ENCODE measurements at places on chromosomes 7 and 10. TPM values are rescaled to one million over a fixed set of nuclear protein-coding genes. Genes with fewer than 3 reads are reported as not detected.

GRCh38 chr10:116740971-116741370 is 1.4 kb downstream of the HSPA12A start:
- peak overlapping the region; percentile 95 for H3K4me3 ChIP-seq
- no peaks in the 10 kb centered on the region for H3K27me3 ChIP-seq
- H3K36me3 ChIP-seq: no peaks in the 10 kb centered on the region
- DNase-seq: no peak
- H3K27ac ChIP-seq: peak overlapping the region; percentile 49

- DNase-seq: no peak
- H3K4me3 ChIP-seq: no peak overlapping the region
- no peaks in the 10 kb centered on the region for H3K27me3 ChIP-seq
Observed at GRCh38 chr10:120962756-120963593, 111.8 kb downstream of the WDR11 start.

- H3K27ac ChIP-seq: no peak overlapping the region
- H3K4me3 ChIP-seq: peak overlapping the region; percentile 53
- no peaks in the 10 kb centered on the region for H3K4me1 ChIP-seq
- H3K36me3 ChIP-seq: no peaks in the 10 kb centered on the region
- DNase-seq: no peak
Observed at GRCh38 chr10:60731134-60731885, 47.0 kb upstream of the CDK1 start.

- H3K36me3 ChIP-seq: no peaks in the 10 kb centered on the region
- no peaks in the 10 kb centered on the region for H3K27me3 ChIP-seq
- no peaks in the 10 kb centered on the region for H3K4me1 ChIP-seq
- no peak overlapping the region for H3K27ac ChIP-seq
- DNase-seq: no peak
- H3K4me3 ChIP-seq: no peak overlapping the region
Observed at GRCh38 chr10:107064075-107064474, 100.4 kb downstream of the SORCS1 start.

GRCh38 chr10:88241501-88241900 is 341.6 kb downstream of the RNLS start:
- H3K36me3 ChIP-seq: no peaks in the 10 kb centered on the region
- H3K27ac ChIP-seq: peak overlapping the region; percentile 28
- no peak overlapping the region for H3K4me3 ChIP-seq
- DNase-seq: no peak

COL28A1 gene
- 0.26 TPM for total RNA-seq

ZCCHC24 gene
- 41.8 TPM for total RNA-seq

- no peaks in the 10 kb centered on the region for H3K36me3 ChIP-seq
- no peaks in the 10 kb centered on the region for H3K4me1 ChIP-seq
- no peak overlapping the region for H3K4me3 ChIP-seq
Observed at GRCh38 chr10:113042868-113043267, 92.8 kb downstream of the TCF7L2 start.

DNA sequence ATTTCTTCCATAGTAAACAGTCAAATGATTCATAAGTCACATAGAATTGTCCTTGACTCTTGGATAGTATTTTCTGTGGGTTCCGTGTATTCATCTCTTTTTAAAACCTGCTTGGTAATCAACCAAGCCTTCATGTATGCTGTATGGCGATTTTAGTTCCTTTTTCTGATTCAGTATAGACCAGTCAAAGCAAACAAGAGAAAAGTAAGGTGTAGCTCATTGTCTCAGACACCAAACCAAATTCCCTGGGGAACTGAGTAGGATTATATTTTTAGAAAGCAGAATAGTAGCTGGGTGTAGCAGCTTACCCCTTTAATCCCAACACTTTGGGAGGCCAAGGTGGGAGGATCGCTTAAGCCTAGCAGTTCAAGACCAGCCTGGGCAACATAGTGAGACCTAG is 240.5 kb downstream of the BBS9 start:
- H3K36me3 ChIP-seq: no peaks in the 10 kb centered on the region
- H3K4me1 ChIP-seq: no peaks in the 10 kb centered on the region
- no peak for DNase-seq
- H3K27ac ChIP-seq: no peak overlapping the region
- H3K4me3 ChIP-seq: no peak overlapping the region

- no peaks in the 10 kb centered on the region for H3K27me3 ChIP-seq
- H3K4me1 ChIP-seq: no peaks in the 10 kb centered on the region
- no peak for DNase-seq
- H3K4me3 ChIP-seq: peak overlapping the region; percentile 75
- no peaks in the 10 kb centered on the region for H3K36me3 ChIP-seq
Observed at GRCh38 chr10:31926765-31927564, 1.7 kb downstream of the ARHGAP12 start.

- no peak for DNase-seq
- H3K27ac ChIP-seq: peak overlapping the region; percentile 84
- H3K4me1 ChIP-seq: no peaks in the 10 kb centered on the region
- H3K27me3 ChIP-seq: no peaks in the 10 kb centered on the region
- peak overlapping the region; percentile 97 for H3K4me3 ChIP-seq
Observed at GRCh38 chr7:100080907-100081534, 502 bp downstream of the ZNF3 start.

DNA sequence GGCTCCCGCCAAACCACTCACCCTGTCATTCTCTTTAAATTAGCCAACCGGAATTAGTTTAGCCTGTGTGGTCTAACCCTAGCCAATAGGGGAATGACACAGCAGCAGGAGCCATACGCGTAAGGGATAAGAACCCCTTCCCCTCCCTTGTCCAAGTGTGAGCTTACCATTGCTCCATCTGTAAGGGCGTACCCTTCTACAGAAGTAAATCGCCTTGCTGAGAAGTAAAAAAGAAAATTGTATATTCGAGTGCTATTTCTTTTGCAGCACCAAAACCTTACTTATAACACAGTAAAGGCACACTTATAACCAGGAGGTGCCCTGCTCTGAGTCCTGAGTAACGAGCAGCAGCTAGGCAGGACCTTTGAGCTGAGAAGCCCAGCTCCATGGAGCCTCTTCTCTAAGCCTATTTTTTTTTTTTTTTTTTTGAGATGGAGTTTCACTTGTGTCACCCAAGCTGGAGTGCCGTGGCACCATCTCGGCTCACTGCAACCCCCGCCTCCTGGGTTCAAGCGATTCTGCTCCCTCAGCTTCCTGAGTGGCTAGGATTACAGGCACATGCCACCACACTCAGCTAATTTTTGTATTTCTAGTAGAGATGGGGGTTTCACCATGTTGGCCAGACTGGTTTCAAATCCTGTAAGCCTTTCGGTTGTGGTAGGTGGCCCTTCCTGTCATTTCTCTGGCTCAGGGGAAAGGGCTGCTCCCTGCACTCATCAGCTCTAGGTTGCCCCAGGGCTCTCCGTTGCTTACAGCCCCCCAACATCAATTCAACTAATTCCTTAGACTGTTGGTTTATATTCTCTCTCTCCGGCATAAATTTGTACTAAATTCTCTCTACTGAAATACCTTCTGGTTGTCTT is 73.3 kb downstream of the NSUN6 start:
- H3K4me3 ChIP-seq: no peak overlapping the region
- H3K27me3 ChIP-seq: no peaks in the 10 kb centered on the region
- no peak overlapping the region for H3K27ac ChIP-seq
- no peaks in the 10 kb centered on the region for H3K4me1 ChIP-seq
- H3K36me3 ChIP-seq: no peaks in the 10 kb centered on the region

CNTNAP2 gene
- 16.0 TPM for total RNA-seq

GRCh38 chr10:93160829-93161228 is 87.1 kb downstream of the CYP26A1 start:
- H3K4me3 ChIP-seq: no peak overlapping the region
- DNase-seq: no peak
- H3K27ac ChIP-seq: no peak overlapping the region
- no peaks in the 10 kb centered on the region for H3K27me3 ChIP-seq
- H3K4me1 ChIP-seq: no peaks in the 10 kb centered on the region
- H3K36me3 ChIP-seq: no peaks in the 10 kb centered on the region

CDCA7L gene
- total RNA-seq: 17.4 TPM

MCMBP gene
- 69.5 TPM for total RNA-seq

GRCh38 chr10:126508535-126509040 is 120.3 kb upstream of the ADAM12 start:
- no peak overlapping the region for H3K27ac ChIP-seq
- no peak for DNase-seq
- H3K4me1 ChIP-seq: no peaks in the 10 kb centered on the region

GRCh38 chr10:2077231-2077630 is 339.9 kb upstream of the ADARB2 start:
- H3K4me1 ChIP-seq: no peaks in the 10 kb centered on the region
- no peak overlapping the region for H3K27ac ChIP-seq
- no peaks in the 10 kb centered on the region for H3K36me3 ChIP-seq
- no peak for DNase-seq

- no peaks in the 10 kb centered on the region for H3K27me3 ChIP-seq
- H3K4me1 ChIP-seq: no peaks in the 10 kb centered on the region
- no peak overlapping the region for H3K4me3 ChIP-seq
- no peaks in the 10 kb centered on the region for H3K36me3 ChIP-seq
- DNase-seq: no peak
Observed at GRCh38 chr7:129746857-129747529, 135.5 kb downstream of the NRF1 start.

GPR158 gene
- 0.07 TPM for total RNA-seq

- H3K4me1 ChIP-seq: peaks cover 8% of the 10 kb centered on the region
- no peak overlapping the region for H3K4me3 ChIP-seq
- no peaks in the 10 kb centered on the region for H3K36me3 ChIP-seq
- H3K27ac ChIP-seq: no peak overlapping the region
Observed at GRCh38 chr10:3857318-3857717, 72.3 kb upstream of the KLF6 start.

DNA sequence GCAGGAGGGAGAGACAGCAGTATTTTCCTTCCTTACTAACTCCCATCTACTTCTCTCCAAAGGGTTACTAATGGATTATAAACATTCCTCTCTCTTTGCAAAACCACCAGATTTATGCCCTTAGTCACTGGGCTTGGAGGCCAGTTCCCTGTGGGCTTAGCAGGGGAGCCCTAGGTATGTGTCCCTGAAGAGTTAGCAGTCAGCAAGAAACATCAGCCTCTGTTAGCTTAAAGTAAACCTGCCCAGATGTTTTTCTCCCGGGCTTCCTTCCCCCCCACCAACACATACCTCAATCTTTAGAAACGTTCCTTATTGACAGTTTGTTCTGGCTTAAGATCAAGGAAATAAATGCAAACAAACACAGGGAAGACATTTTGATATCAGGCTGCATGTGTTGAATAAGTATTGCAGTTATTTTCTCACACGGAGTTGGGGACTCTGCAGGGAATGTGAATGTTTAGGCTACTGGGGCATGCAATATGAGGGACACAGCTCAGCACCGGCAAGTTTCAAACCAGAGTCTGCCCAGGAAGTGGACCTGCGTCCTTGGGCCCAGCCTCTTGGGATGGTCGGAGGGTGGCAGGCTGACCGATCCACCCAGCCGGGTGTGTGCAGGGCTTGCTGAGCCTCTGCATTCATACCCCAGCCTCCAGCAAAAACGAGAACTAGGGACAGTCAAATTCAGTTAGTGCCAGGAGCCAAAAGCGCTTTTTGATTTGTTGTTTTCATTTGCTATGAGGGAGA is 252.0 kb upstream of the GRB10 start:
- H3K36me3 ChIP-seq: no peaks in the 10 kb centered on the region
- no peaks in the 10 kb centered on the region for H3K27me3 ChIP-seq
- H3K4me1 ChIP-seq: no peaks in the 10 kb centered on the region

GRCh38 chr7:16083931-16084330 is 337.4 kb downstream of the CRPPA start:
- H3K27me3 ChIP-seq: no peaks in the 10 kb centered on the region
- no peaks in the 10 kb centered on the region for H3K36me3 ChIP-seq
- H3K4me3 ChIP-seq: no peak overlapping the region
- H3K27ac ChIP-seq: no peak overlapping the region
- no peaks in the 10 kb centered on the region for H3K4me1 ChIP-seq

GRCh38 chr7:30708983-30709382 is 26.7 kb upstream of the CRHR2 start:
- H3K27me3 ChIP-seq: no peaks in the 10 kb centered on the region
- H3K36me3 ChIP-seq: no peaks in the 10 kb centered on the region
- no peak overlapping the region for H3K27ac ChIP-seq
- no peak for DNase-seq
- H3K4me1 ChIP-seq: no peaks in the 10 kb centered on the region
- no peak overlapping the region for H3K4me3 ChIP-seq

DNA sequence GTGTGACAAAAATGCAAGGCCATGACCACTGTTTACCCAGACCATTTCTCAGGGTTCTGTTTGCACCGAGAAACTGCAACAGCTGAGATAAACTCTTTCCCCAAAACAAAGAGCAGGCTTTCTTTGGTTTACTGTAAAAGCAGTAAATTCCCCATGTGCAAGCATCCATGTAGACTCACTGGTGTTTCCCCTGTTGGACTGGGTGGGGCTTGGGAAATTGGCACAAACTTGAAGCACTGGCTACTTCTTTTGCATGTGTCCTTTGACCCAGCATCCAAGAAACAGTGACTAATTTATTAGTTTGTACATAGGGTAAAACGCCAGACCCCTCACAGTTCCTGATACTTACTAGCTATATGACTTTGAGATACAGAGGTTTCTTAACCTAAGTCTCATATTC is 12.3 kb downstream of the IQUB start:
- H3K27me3 ChIP-seq: no peaks in the 10 kb centered on the region
- H3K4me1 ChIP-seq: no peaks in the 10 kb centered on the region
- no peak overlapping the region for H3K4me3 ChIP-seq
- DNase-seq: no peak
- H3K27ac ChIP-seq: no peak overlapping the region

GRCh38 chr7:139079861-139080260 is 29.7 kb downstream of the ZC3HAV1 start:
- H3K4me1 ChIP-seq: no peaks in the 10 kb centered on the region
- H3K27me3 ChIP-seq: no peaks in the 10 kb centered on the region
- no peak for DNase-seq
- no peak overlapping the region for H3K27ac ChIP-seq
- no peaks in the 10 kb centered on the region for H3K36me3 ChIP-seq

EVX1 gene
- total RNA-seq: not detected

MLXIPL gene
- total RNA-seq: not detected

CFAP58 gene
- 1.6 TPM for total RNA-seq

DNA sequence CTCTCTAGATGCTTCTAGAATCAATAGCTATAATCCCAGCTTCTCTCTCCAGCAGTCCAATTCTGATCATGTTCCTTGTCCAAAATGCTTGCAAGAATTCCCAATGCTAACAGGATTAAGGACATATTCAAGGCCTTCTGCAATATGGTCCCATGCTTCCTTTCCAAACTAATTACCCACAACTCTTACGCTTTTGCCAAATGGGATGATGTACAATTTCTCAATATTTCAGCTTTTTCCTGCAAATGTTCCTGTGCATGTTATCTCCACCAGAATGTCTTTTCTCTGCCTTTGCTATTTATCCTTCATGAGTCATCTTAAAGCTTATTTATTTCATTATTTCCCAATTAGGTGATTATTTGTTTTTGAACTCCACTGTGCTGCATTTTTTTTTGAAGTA is 556.4 kb downstream of the SORCS1 start:
- no peak overlapping the region for H3K4me3 ChIP-seq
- no peaks in the 10 kb centered on the region for H3K4me1 ChIP-seq
- no peak overlapping the region for H3K27ac ChIP-seq
- DNase-seq: no peak

GRCh38 chr7:25272265-25272664 is 44.0 kb upstream of the NPVF start:
- H3K36me3 ChIP-seq: no peaks in the 10 kb centered on the region
- no peaks in the 10 kb centered on the region for H3K4me1 ChIP-seq
- H3K27ac ChIP-seq: no peak overlapping the region
- H3K27me3 ChIP-seq: no peaks in the 10 kb centered on the region
- no peak for DNase-seq
- no peak overlapping the region for H3K4me3 ChIP-seq

All from uterus (tissue), 4 donors.